ENCODE measurements at places on chromosomes 12 and 14. TPM values are rescaled to one million over a fixed set of nuclear protein-coding genes. Genes with fewer than 3 reads are reported as not detected.

GRCh38 chr12:54355104-54355815 lies 9.0 kb downstream of the GPR84 start:
- DNase-seq, result no peak

Gene LHX5
- polyA plus RNA-seq, result not detected

GRCh38 chr14:52042371-52043289 lies 26.2 kb downstream of the NID2 start:
- DNase-seq, result no peak

Gene FOXJ2
- polyA plus RNA-seq, result 10.0 TPM

Gene CCDC196
- polyA plus RNA-seq, result not detected

DNA sequence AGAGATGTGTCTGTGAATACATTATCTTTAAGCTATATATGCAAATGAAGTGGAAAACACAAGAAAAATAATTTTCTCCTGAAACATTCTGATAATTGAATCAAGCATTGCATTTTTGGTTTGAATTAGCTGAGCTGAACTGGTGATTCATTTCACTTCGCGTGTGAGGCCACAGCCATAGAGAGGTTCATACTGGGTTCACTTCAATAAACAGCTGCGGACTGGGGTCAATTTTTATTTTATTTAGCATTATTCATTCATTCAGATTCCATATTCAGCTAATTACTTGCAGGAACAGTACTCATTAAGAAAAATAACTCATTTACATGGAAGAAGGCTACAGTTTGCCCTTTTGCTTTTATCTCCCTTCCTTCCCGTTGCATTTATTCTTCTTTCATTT lies 195.2 kb upstream of the LRIG3 start:
- DNase-seq, result no peak

Gene TRIM9
- 0.79 TPM for polyA plus RNA-seq

Gene TMPRSS12
- not detected for polyA plus RNA-seq

- DNase-seq, result no peak
These were observed 130.4 kb downstream of the GRIP1 start for GRCh38 chr12:66548338-66549049.

GRCh38 chr12:90576707-90577106 lies 378.3 kb downstream of the CCER1 start:
- DNase-seq, result no peak

DNA sequence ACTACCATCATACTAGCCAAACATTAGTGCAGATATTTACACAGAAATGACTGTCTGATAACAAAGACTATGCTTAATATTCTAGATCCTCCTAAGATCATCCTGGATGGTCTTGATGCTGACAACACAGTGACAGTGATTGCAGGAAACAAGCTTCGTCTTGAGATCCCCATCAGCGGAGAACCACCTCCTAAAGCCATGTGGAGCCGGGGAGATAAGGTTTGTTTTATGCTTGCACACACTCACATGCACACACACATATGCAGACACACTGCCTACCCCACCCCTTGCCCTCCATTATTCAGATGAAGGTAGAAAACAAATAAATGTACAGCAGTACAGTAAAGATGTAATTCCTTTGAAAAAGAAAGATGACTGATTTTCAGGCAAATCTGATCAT lies 44.4 kb upstream of the CHPT1 start:
- no peak for DNase-seq

DNA sequence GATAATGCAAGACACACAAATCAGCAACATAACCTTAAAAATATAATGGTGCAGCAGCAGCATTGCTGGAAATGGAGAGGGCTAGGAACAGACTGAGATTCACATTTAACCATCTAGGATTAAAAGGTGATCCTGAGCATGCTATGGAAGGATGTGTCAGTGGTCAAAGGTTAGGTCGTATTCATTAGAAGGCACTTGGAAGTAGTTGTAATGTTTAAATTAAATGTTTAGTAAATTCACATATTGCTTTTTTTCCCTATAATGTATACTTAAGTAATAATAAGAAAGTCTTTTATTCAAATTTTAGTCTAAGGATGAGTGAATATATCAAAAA lies 368.6 kb upstream of the PDE3A start:
- no peak for DNase-seq

GRCh38 chr14:93323600-93324174 lies 9.1 kb downstream of the BTBD7 start:
- no peak for DNase-seq

- DNase-seq, result no peak
These were observed 16.1 kb downstream of the ERP29 start for GRCh38 chr12:112029301-112029700.

Gene TOMM20L
- not detected for polyA plus RNA-seq

Gene PTPN21
- polyA plus RNA-seq, result 12.0 TPM

GRCh38 chr14:100547633-100548294 lies 39.5 kb downstream of the BEGAIN start:
- DNase-seq, result peak; percentile 55

DNA sequence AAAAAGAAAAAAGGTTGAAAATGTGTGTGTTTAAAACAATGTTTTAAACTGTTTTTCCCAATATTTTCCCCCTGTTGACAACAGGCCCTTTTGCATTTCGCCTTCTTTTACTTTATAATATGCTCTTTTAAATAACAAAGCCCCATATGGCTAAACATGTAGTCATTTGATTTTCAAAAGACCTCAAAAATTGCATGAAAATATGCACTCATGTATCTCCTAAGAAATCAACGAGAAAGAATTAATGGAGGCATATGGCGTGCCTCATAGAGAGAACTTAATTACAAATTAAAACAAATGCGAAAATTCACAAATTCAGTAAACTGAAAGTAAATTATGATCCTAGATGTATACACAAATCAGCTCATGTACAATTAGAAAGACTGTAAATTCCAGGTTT lies 202.6 kb upstream of the FOXN3 start:
- no peak for DNase-seq

GRCh38 chr12:93626160-93626559 lies 51.0 kb upstream of the CRADD start:
- no peak for DNase-seq

DNA sequence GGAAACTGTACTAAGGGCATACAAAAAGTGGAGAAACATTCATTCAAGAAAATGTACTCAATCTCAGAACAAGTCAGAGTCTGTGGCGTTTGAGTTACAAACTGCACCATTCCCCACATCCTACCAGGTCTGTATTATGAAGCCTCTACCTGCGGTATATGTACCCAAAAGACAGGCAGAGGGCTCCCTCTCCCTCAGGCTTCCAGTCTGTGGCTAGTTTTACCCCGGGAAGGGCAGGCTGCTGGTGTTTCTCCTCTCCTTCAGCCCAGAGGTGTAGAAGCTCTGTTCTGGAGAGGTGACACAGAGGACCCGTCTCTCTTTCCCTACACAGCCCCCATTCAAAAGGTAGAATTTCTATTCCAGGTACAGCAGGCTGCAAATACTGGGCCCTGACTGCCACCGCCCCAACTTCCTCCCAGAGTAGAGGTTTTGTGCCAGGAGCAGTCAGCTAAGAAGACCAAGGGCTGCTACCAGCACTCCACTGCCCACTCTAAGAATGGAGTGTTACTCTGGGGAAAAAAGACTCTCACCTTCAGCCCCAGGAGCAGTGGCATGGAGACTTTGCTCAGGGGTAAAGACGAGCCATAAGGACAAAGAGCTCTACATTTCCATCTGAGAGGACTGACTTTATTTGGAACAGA lies 39.4 kb downstream of the PARP11 start:
- DNase-seq, result no peak

Gene CCDC197
- polyA plus RNA-seq, result not detected

Gene TDRD9
- 10.7 TPM for polyA plus RNA-seq

DNA sequence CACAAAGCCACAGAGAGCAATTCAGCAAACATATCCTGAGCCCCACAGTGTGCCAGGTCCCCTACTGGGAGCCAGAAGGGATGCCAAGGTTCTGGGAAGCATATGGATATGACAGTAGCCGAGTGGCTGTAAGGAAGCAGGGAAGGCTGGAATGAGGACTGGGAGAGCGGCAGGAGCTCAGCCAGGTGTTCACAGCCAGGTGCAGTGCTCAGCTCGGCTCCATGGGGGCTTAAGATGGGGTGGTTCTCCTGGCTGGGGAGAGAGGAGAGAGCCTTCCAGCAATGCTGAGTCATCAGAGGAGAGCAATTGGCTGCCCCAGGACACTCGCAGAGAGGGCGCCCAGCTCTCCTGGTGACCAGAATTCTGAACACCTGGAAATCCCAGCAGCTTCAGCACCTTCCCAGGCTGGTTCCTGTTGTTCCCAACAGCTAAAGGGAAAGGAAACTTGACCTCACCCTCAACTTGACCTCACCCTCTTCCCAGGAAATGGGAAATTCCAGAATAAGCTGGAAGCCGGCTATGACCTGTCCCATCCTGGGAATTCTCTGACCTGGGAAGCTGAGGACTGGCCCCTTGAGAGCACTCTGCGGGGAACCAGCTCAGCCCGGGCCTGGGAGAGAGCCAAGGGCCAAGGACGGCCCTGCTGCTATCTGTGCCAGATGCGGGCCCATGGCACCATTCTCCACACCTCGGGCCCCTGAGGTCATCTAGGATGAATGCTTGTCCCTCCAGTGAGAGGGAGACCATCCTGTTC lies 34.6 kb downstream of the SLC6A12 start:
- DNase-seq, result no peak

Data from right cardiac atrium (tissue), 5 donors.